ENCODE measurements at places on chromosomes 6 and 20. TPM values are rescaled to one million over a fixed set of nuclear protein-coding genes. Genes with fewer than 3 reads are reported as not detected.

GRCh38 chr6:148140772-148141557 is 201.7 kb upstream of the SASH1 start:
- peak; percentile 75 for DNase-seq
- no peaks in the 10 kb centered on the region for H3K27me3 ChIP-seq
- no peak overlapping the region for H3K4me3 ChIP-seq
- H3K36me3 ChIP-seq = no peaks in the 10 kb centered on the region
- H3K4me1 ChIP-seq = peaks cover 19% of the 10 kb centered on the region

GRCh38 chr20:10509376-10509775 is 74.3 kb downstream of the SLX4IP start:
- H3K4me3 ChIP-seq = no peak overlapping the region
- peaks cover 77% of the 10 kb centered on the region for H3K4me1 ChIP-seq
- DNase-seq = no peak
- H3K27me3 ChIP-seq = no peaks in the 10 kb centered on the region

The GSTA3 gene
- total RNA-seq = not detected

- H3K27me3 ChIP-seq = no peaks in the 10 kb centered on the region
- H3K4me3 ChIP-seq = no peak overlapping the region
- H3K4me1 ChIP-seq = no peaks in the 10 kb centered on the region
- DNase-seq = no peak
- no peak overlapping the region for H3K27ac ChIP-seq
- peaks cover 51% of the 10 kb centered on the region for H3K36me3 ChIP-seq
These were observed 40.5 kb downstream of the DYNLT1 start for GRCh38 chr6:158604048-158604406.

DNA sequence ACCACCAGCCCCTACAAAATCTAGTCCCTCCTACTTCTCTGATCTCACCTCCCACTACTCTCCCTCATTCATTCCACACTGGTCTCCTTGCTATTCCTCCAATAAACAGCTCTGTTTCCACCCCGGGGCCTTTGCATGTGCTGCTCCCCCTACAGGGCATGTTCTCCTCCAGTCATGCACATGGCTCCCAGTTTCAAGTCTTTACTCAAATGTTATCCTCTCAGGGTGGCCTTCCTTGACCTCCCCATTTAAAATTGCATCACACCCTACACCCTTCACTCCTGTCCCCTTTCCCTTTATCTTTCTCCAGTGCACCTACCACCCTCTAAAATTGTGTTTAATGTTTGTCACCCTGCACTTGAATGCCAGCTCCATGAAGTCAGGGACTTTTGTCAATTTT is 174.5 kb downstream of the MRPL14 start:
- no peak overlapping the region for H3K4me3 ChIP-seq
- peaks cover 61% of the 10 kb centered on the region for H3K4me1 ChIP-seq
- no peak overlapping the region for H3K27ac ChIP-seq
- H3K36me3 ChIP-seq = no peaks in the 10 kb centered on the region
- DNase-seq = peak; percentile 54
- H3K27me3 ChIP-seq = no peaks in the 10 kb centered on the region

- peaks cover 45% of the 10 kb centered on the region for H3K4me1 ChIP-seq
- H3K27me3 ChIP-seq = no peaks in the 10 kb centered on the region
- peak; percentile 92 for DNase-seq
- H3K27ac ChIP-seq = peak overlapping the region; percentile 96
These were observed 23.2 kb upstream of the ROS1 start for GRCh38 chr6:117448732-117449485.

The KHDRBS2 gene
- not detected for total RNA-seq

The ACSS2 gene
- total RNA-seq = 26.1 TPM

- no peak overlapping the region for H3K27ac ChIP-seq
- no peak for DNase-seq
- no peaks in the 10 kb centered on the region for H3K4me1 ChIP-seq
These were observed 338.7 kb downstream of the PREX1 start for GRCh38 chr20:48489046-48489463.

- H3K4me3 ChIP-seq = no peak overlapping the region
- H3K27me3 ChIP-seq = no peaks in the 10 kb centered on the region
- H3K4me1 ChIP-seq = peaks cover 25% of the 10 kb centered on the region
- H3K36me3 ChIP-seq = no peaks in the 10 kb centered on the region
- no peak for DNase-seq
These were observed 144.2 kb upstream of the CITED2 start for GRCh38 chr6:139518556-139519091.

The FAM135A gene
- 9.9 TPM for total RNA-seq

The CAP2 gene
- 34.0 TPM for total RNA-seq

DNA sequence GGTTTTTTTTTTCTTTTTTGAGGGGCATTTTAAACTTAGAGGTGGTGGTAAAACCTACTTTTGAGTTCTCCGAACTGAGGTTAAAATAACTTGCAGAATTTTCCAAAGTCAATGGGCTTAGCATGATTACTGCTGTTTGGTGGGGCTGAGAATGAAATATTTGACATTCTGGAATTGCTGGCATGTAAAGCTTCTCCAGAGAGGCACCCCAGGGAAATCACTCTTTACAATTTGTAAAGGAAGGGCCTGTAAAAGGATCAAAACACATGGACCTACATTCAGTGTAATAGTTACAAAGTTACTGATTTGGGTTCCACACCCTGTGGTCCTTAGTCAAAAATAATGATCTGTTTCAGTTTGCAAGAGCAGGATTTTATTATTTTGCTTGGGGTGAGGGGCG is 5.5 kb downstream of the FAM217B start:
- peaks cover 10% of the 10 kb centered on the region for H3K4me1 ChIP-seq
- no peaks in the 10 kb centered on the region for H3K27me3 ChIP-seq
- peaks cover 40% of the 10 kb centered on the region for H3K36me3 ChIP-seq
- no peak overlapping the region for H3K27ac ChIP-seq
- no peak for DNase-seq

DNA sequence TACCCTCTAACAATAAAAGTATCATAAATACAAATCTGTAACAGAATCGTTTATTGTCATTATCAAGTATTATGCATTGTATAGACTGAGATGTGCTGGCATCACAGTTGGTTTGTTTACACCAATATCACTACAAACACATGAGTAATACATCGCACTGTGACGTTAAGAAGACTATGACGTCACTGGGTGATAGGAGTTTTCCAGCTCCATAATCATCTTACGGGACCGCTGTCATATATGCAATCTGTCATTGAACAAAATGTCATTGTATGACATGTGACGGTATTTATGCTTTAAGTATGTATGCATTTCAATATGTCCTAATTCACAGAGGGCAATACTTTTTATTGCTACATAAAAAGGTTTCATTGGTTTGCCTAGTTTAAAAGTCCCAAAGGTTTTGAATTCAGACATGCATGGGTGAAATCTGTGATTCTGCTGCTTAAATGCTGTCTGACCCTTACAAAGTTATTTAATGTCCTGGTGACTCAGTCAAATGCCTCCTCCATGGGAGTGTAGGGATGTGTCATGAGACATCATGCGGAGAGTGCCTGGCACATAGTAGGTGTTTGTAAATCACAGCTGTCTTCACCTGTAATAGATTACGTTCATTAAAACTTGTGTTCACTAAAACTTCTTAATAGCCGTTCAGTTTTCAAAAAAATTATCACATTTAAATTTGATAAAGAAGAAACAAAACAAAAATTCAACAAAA is 160.7 kb upstream of the PDE10A start:
- no peaks in the 10 kb centered on the region for H3K4me1 ChIP-seq
- no peak for DNase-seq
- H3K27me3 ChIP-seq = peaks cover 11% of the 10 kb centered on the region
- H3K36me3 ChIP-seq = no peaks in the 10 kb centered on the region
- H3K4me3 ChIP-seq = no peak overlapping the region

DNA sequence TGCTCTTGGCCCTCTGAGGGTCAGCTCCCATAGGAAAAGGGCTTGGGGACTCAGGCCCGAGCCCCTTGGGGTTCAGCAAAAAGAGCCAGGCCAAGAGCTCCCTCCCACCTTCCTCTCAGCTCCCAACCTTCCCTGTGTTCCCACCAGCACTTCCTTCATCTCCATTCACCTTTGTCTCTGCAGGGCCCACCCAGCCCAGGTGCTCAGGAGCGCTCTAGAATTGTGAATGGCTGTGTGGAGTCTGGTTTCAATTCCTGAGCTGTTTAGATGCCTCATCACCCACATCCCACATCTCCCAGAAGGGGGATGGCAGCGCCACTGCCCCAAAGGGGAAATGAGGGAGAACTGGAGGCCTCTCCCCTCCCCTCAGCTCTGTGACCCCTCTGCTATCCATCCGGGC is 7.7 kb downstream of the GRM4 start:
- no peaks in the 10 kb centered on the region for H3K36me3 ChIP-seq
- H3K4me1 ChIP-seq = no peaks in the 10 kb centered on the region
- H3K4me3 ChIP-seq = no peak overlapping the region
- peaks cover 42% of the 10 kb centered on the region for H3K27me3 ChIP-seq

DNA sequence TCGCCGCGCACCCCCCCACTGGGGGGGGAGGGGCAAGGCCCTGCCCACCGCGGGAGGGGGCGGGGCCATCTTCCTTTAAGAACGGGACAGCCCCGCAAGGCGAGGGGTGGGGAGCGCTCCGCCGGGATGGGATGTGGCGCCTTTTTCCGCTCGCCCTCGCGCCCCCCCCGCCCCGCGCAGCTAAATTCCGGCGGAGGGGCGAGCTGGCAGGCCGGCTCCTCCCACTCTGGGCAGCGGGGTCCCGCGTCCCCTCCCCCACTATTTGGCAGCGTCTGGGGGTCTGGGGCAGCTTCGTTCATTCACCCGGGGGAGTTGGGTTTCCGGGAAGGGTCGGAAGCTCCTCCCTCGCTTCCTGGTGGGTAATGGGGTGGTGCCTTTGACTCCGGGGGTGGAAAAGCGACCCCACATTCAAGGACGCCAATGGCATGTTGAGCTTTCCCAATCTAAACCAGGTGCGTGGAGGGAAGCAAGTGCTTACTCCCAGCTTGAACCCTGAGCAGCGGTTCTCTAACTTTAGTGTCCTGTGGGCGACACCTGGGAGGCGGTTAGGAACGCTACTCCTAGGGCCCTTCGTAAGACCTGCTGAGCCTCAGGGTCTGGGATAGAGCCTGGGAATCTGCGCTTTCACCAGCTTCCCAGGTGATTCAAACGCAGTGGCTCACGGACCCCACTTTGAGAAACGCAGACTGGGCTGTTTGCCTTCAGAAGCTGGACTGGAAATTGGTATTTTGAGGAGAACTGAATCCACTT is 927 bp downstream of the ASXL1 start:
- DNase-seq = peak; percentile 79
- H3K4me1 ChIP-seq = peaks cover 77% of the 10 kb centered on the region
- no peaks in the 10 kb centered on the region for H3K27me3 ChIP-seq
- H3K4me3 ChIP-seq = peak overlapping the region; percentile 84

DNA sequence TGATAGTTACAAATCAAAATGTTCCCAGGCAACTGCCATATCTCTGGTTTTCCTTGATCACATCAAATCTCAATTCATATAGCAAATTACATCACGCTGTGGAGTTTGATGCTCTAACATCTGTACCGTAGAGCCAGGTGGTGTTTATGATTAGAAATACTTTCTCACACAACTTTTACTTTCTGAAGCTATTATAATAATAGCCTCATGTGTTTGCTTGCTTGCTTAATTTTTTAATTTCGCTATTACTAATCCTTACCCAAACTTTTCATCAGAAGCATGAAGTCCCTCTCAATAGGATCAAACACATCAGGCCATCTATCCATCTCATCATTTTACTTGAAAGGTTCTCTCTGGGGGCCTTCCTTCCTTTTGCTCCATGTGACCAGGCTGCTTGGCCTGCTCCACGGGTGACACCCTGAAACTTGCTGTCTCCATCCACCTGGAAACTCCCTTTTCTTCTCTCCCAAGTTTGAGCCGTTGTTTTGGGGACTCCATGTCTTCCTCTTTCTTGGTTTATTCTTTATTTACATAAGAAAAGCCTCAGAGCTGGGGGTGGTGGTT is 75.4 kb downstream of the ADAT2 start:
- H3K27ac ChIP-seq = no peak overlapping the region
- H3K4me1 ChIP-seq = no peaks in the 10 kb centered on the region
- DNase-seq = no peak
- no peaks in the 10 kb centered on the region for H3K27me3 ChIP-seq

GRCh38 chr20:1375515-1375914 is 17.3 kb downstream of the FKBP1A start:
- H3K4me1 ChIP-seq = peaks cover 20% of the 10 kb centered on the region
- no peaks in the 10 kb centered on the region for H3K27me3 ChIP-seq
- no peak overlapping the region for H3K27ac ChIP-seq
- peaks cover 54% of the 10 kb centered on the region for H3K36me3 ChIP-seq
- DNase-seq = no peak

DNA sequence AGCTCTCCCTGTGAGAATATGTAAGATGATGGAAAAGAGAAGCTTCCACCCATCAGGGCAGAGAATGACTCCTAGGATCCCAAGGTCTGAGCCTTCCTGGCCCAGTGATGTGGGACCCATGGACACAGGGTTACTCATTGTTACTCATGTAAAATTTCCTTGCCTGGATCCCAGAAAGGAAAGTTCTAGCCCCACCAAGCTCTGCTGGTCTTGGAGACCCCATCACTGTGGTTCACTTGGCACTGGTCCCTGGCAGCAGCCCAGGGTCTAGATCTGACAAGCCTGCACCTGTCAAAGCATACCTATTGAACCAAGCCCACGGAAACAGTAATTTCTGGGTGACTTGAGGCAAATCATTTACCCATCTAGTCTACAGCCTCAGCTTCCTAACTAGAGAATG is 22.1 kb downstream of the MDGA1 start:
- H3K36me3 ChIP-seq = no peaks in the 10 kb centered on the region
- no peaks in the 10 kb centered on the region for H3K27me3 ChIP-seq
- no peak for DNase-seq
- H3K27ac ChIP-seq = no peak overlapping the region
- no peak overlapping the region for H3K4me3 ChIP-seq

- H3K27me3 ChIP-seq = no peaks in the 10 kb centered on the region
- no peak overlapping the region for H3K4me3 ChIP-seq
- no peak for DNase-seq
- no peaks in the 10 kb centered on the region for H3K36me3 ChIP-seq
These were observed 74.9 kb downstream of the TNFAIP3 start for GRCh38 chr6:137941995-137942394.

- no peaks in the 10 kb centered on the region for H3K27me3 ChIP-seq
- DNase-seq = no peak
- H3K4me1 ChIP-seq = peaks cover 30% of the 10 kb centered on the region
- peak overlapping the region; percentile 81 for H3K27ac ChIP-seq
These were observed 41.2 kb downstream of the THBS2 start for GRCh38 chr6:169212436-169212835.

GRCh38 chr6:162290846-162291465 is 436.6 kb downstream of the PRKN start:
- no peaks in the 10 kb centered on the region for H3K4me1 ChIP-seq
- H3K4me3 ChIP-seq = no peak overlapping the region
- no peaks in the 10 kb centered on the region for H3K36me3 ChIP-seq
- H3K27ac ChIP-seq = no peak overlapping the region
- DNase-seq = no peak
- no peaks in the 10 kb centered on the region for H3K27me3 ChIP-seq

DNA sequence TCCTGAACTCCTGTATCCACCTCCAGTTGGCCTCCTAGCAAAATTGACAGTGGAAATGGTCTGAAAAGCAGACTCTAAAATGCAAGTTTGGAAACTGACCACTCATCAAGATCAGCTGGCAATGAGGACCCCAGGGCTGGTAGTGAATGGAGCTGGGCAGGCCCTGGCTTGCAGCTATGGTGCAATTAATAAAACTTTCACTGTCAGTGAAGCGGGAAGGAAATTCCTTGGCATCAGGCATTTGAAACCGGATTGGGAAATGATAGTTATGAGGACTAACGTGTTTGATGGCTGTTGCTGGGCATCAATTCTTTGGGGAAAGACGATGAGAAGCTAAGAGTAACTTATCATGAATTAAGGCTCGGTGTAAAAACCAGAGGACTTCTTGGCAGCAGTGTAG is 19.1 kb downstream of the SIRPB1 start:
- H3K27ac ChIP-seq = no peak overlapping the region
- H3K4me1 ChIP-seq = no peaks in the 10 kb centered on the region
- no peaks in the 10 kb centered on the region for H3K27me3 ChIP-seq
- no peaks in the 10 kb centered on the region for H3K36me3 ChIP-seq
- H3K4me3 ChIP-seq = no peak overlapping the region
- no peak for DNase-seq
